ENCODE measurements at places on chromosomes 1 and 21.

GRCh38 chr1:153387001-153387400 is 3.9 kb downstream of the S100A8 start:
- DNase-seq: no peak

DNA sequence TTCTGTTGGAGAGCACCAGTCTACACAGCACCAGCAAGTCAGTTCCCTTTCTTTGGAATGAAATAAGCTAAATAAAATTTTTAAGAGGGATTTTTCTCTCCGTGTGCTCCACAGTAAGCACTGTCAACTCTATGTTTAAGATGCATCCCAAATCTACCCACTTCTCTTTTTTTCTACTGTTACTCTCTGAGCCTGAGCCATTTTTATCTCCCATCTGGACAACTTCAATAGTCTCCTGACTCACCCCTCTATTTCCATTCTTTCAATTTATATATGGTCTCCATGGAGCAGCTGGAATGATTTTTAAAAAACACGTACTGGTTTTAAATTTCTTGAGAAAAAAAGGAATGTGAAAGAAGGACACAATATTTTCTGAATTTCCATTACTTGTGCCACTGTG is 24.7 kb upstream of the CCT8 start:
- no peak for DNase-seq

GRCh38 chr1:164765557-164765956 is 206.6 kb downstream of the PBX1 start:
- DNase-seq: no peak

DNA sequence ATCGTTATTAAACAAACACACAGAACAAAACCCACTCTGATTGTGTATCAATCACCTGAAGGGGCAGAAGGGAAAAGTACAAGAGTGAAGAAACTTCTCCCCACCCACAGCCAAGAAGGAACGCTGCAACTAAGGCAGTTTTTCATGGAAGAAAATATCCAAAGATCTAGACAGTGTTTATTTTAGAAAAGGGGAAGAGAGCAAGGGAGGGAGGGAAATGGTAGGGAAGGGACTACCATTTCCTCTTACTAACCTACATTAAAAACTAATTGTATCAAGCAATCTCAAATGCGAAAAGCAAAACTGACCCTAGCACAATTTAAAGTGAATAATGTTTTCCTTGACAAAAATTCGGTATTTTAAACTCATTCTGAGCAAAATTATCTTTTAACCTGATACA is 3.5 kb downstream of the NRIP1 start:
- DNase-seq: no peak

DNA sequence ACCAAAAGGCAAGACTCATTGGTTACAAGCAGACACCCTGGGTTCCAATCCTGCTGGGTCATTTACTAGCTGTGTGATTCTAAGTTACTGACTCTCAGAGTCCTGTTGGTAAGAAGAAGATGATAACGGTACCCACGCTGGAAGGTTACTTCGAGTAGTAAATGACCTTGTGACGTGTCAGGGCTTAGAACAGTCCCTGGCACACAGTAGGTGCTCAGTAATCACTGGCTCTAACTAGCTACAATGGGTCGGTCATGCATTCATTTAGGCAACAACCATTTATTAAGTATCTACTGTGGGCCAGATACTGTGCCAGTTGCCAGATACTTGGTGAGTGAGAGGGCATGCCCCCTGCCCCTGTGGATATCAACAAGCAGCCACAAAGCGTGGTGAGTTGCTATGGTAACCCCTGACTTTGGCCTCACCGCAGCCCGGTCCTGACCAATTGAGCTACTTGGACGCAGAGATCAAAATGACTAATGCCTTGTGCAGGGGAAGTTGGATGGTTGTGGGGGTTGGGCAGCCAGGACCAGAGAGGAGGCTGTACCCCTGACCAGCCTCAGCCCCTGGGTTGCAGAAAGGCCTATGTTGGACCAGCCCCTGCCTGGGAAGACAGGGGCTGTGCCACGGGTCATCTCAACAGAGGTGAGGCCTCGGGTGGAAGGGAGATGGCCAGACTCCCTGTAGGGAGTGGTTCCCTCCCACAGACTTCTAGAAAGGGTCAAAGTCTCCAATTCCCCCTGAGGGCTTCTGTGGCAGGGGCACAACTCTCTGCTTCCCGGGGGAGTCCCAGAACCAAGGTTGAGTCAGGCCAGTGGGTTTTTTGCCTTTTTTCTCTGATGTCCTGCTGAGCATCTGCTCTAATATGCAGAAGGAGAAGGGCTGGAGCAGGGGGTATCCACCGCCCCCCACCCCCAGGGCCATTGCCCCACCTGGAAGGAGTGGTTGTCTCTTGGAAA is 16.0 kb downstream of the DHRS3 start:
- DNase-seq: no peak

- no peak for DNase-seq
Measured at GRCh38 chr1:36984026-36984425, 50.3 kb downstream of the GRIK3 start.

GRCh38 chr1:185373813-185374529 is 56.9 kb upstream of the IVNS1ABP start:
- no peak for DNase-seq

GRCh38 chr1:157400766-157401165 is 151.5 kb downstream of the FCRL5 start:
- DNase-seq: no peak

- no peak for DNase-seq
Measured at GRCh38 chr21:36703626-36704280, 4.8 kb downstream of the SIM2 start.

DNA sequence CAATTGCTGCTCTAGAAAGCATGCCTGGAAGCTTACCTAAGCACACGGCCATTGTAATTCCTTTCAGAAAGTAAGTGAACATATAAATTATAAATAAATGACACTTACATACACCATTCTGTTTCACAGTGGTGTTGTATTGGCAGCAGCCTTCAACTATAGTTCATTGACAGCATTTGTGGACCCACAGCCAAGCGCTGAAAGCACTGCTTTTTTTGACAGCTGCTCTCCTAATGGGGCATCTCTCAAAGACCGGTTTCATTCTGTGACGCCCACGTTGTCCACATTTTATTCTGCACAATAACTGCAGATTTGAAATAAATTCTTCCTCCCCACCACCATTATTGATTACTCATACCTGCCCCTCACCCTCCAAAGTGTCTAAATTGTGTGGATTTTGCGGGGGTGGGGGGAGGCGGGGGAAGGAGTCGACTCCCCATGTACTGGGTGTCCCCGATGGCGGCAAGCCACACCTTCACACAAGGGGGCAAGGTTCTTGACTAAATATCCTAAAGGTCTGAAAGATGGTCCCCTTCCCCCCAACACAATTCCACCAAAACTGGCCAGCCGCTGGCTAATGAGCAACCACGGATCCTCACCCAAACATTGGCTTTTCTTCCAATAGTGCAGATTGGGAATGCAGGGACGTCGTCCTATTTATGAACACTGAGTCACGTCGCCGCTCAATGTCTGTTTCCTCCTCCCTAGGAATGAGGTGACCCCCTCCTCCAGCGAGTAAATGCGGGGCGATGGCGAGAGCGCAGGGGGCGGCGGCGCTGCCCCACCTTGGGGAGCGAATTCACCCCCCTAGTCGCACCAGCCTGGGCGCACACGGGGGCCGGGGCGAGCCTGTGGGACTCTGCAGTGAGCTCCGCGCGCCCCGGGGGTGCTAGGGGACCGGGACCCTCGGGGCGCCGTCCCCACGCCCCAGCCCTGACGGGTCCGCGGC is 960 bp downstream of the RCAN1 start:
- no peak for DNase-seq

- no peak for DNase-seq
Measured at GRCh38 chr1:12057382-12057781, 5.7 kb upstream of the TNFRSF8 start.

GRCh38 chr1:15949453-15950245 is 26.3 kb downstream of the ZBTB17 start:
- no peak for DNase-seq

DNA sequence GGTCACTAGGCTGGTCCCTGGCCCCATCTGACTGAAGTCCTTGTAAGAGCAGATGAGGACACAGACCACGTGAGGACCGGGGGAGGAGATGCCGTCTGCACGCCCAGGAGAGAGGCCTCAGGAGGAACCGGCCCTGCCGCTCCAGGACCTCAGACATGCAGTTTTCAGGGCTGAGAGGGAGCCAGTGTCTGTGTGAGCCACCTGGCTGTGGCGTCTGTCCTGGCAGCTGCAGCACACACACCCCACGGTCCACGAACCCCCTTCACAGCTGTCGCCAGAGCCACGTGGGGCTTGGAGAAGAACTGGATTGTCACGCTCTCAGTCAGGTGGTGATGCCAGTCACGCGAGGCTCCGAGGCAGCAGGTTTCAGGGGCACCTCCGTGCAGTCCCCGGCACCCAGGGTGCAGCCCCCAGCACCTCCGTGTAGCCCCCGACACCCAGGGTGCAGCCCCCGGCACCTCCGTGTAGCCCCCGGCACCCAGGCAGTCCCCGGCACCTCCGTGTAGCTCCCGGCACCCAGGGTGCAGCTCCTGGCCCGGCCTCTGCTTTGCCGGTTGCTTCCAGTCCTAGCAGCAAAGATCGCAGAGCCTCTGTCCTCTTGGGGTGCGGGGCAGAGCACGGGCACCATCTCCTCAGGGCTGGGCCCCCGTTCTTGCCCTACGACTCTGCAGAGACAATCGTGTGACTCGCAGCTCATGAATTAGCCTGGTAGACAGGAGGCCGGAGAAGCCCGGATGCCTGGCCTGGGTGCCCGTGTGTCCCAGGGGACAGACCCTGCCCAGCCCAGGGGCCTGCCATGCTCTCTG is 19.0 kb upstream of the SUMO3 start:
- DNase-seq: no peak

DNA sequence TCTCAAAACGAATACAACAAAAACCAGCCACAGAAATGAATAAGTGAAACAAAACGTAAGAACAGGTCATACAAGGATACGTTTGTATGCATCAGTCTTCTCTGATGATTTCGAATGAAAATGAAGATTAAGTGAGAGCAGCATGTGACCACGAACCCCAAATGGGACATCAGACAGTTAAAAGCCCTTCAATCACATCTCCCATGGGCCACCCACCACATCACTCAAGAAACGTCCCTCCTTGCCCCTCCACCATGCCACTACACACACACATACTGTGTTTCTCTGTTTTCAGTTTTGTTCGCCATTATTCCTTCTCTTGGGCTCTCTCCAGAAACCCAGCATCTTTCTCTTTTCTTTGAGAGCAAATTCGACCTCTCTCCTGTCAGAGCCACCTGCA is 355.6 kb upstream of the KAZN start:
- no peak for DNase-seq

DNA sequence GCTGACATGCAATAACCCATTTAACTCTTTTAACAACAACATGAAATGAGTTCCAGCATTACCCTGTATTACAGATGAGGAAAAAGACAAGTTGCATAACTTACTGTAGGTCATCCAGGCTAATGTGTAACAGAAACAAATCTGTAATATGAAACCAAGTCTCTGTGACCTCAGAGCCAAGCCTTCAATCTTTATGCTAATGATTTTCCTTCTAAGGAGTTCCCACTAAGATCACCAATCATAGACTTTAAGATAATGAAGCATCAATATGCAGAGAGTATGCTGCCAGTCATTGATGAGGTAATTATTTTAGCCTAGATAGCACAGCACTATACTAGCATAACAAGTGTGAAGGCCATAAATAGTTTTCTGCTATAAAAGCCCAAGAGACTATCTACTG is 35.6 kb upstream of the RNPC3 start:
- no peak for DNase-seq

- DNase-seq: no peak
Measured at GRCh38 chr1:6185635-6186382, 5.7 kb upstream of the CHD5 start.

GRCh38 chr1:156752843-156753482 is 1.5 kb upstream of the HDGF start:
- DNase-seq: no peak

DNA sequence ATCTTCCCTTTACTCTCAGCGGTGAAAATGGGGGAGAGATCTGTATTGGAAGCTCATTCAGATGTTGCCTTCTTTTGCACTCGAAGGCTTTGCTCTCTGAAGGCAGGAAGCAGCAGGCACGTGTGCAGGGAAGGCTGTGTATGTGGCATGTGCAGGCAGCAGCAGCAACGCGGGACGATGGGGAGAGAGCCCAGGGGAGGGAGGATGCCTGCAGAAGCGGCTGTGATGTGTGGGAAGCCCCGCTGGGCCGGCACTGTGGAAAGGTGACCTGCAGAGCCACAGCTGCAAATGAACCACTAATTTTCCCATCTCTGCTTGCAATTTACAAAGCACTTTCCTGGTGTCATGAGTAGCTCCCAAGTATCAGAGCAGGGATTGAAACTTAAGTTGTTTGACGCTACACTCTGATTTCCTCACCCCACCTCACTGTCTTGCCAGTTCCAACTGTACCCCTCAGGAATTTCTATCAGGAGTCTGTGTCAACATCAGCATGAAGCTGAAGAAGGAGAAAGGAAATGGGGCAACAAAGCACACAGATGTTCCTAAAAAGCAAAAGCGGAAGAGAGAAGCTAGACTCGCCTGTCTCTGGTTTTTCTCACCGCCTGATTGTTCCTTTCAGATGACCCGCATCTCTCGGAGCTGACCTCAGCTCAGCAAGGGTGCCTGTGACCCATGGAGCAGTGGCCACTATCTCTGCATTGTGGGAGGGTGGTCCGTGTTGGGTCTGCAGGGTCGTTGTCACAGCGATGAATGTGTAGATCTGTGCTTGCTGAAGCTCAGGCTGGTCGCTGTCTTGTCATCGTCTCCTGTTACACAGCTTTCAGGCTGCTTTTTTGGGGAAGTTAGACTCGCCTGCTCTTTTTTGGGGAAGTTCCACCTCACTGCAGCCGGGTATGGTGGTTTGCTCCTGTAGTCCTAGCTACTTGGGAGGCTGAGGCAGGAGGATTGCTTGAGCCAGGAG is 156.1 kb downstream of the KIF26B start:
- DNase-seq: no peak

DNA sequence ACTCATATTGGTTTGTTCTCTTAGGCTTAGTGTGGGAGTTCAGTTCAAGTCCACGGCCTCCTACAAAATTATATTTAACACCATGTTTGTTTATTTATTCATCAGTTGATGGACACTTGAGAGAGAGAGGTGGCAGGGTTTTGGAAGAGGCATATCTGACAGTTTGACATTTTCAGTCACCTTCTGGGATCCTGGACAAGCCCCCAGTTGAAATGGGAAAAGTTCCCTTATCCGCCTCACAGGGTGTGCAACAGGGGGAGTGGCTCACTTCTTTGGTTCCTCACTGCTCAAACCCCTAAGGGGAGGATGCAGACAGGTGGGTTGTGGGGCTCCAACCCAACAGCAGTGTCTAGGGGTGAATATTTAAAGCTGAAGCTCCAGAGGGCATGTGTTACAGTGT is 52.3 kb upstream of the TNFSF18 start:
- DNase-seq: no peak

GRCh38 chr21:44572959-44573583 is 458 bp upstream of the KRTAP10-4 start:
- no peak for DNase-seq

DNA sequence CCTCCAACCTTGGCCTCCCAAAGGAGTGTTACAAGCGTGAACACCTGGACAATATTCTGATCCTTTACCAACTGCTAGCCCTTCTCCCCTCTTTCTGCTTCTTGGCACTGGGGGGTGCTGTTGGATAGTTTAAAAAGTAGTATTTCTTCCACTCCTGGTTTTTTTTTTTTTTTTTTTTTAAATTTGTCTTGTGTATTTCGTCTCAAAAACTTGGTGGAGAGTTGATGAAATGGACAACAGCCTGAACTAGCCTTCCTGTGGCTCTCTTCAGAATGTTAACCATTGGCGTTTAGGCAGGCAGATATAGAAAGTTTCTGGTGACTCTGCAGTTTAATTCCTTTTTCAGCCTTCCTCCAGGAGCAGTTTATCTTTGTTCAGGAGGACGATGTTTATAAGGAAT is 69.7 kb upstream of the USP24 start:
- no peak for DNase-seq

GRCh38 chr1:165062346-165062745 is 294.2 kb downstream of the LMX1A start:
- no peak for DNase-seq

- no peak for DNase-seq
Measured at GRCh38 chr1:232837087-232837486, 31.9 kb downstream of the MAP10 start.

Data from stimulated activated naive CD4-positive, alpha-beta T cell (primary cell).